ENCODE measurements at places on chromosomes 7 and 10.

- DNase-seq, result peak; percentile 11
Measured at GRCh38 chr7:140310337-140311002, 87.9 kb downstream of the SLC37A3 start.

- DNase-seq, result no peak
Measured at GRCh38 chr10:61456095-61456789, 3.1 kb upstream of the TMEM26 start.

DNA sequence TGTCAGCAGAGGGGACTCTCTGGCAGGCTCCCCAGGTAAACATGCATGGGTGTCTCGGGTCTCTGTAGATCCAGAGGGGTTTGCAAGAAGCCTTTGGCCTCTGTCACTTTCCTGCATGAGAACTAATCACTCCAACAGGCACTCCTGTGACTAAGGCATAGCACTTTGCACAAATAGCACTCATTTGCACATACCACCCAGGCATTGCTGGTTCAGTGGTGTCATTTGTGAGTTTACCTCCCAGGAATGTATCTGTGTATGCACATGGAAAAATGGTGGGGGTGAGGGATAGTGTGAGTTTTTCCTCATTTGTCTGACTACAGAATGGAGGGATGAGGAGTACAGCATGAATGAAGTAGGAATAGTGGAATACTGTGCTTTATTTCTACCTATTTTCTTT, 39.5 kb downstream of the CNNM1 start:
- no peak for DNase-seq

DNA sequence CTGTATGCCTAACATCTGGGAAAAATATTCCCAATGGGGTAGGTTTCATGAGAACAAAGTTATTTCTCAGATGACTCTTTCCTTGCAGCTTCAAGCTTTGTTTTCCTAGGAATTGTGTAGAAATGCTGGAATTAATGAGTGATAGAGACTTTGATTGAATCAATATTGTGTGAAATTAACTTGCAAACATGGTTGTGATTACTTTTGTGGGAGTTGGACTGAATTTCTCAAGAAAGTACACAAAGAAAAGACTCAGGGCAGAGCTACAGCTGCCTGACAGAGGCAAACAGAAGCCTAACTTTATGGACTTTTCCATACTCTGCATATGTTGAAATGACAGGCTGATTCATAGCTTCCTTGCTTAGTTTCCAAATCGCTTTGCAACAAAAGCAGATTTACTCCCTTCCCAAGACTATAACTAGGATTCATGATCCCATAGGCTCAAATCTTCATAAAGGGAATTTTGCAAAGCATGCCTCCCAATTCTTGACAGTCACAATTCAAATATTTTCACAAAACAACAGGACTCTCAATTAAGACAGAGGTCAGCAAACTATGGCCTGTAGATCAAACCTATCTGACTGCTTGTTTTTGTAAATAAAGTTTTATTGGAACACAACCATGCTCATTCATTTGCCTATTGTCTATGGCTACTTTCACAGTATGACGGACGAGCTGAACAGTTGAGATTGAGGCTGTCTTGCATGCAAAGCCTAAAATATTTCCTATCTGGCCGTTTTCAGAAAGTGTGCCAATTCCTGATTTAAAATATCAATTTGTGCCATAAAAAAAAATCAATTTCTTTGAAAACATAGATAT, 27.6 kb downstream of the NRP1 start:
- DNase-seq, result no peak

- DNase-seq, result no peak
Measured at GRCh38 chr10:58776568-58777318, 264.1 kb downstream of the BICC1 start.

- no peak for DNase-seq
Measured at GRCh38 chr7:112806156-112806555, 16.0 kb upstream of the TMEM168 start.

DNA sequence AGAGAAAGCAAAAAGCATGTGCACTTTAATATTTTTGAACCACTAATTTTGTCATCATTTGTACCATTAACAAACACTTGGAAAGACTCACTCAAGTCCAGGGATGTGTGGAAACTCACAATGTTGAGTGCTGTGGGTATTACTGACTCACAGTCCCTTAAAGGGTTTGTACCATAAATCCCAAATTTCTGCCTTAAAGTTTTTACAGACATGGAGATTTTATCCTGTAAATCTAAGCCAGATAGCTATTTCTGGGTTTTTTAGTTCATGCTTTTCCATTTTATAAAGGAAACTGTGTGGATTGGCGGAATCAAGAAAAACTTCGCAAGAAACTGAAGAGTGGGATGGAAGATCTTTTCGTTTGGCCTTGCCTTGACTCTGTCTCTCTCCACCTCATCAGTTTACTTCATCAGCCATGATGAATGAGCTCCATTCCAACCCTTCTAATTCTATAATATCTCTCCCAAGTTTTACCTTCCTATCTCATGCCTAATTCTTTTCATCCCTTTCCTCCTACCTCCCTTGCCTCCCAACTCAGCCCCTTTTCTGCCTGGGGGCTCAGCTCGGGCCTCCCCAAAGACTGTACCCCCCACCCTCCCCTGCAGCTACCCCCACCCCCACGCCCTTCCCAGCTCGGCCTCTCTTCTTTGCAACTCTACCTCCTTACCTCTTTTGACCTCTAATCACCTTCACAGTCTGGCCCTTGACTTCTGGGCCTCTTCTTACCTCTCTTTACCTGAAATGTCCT, 218.5 kb upstream of the MKLN1 start:
- no peak for DNase-seq

DNA sequence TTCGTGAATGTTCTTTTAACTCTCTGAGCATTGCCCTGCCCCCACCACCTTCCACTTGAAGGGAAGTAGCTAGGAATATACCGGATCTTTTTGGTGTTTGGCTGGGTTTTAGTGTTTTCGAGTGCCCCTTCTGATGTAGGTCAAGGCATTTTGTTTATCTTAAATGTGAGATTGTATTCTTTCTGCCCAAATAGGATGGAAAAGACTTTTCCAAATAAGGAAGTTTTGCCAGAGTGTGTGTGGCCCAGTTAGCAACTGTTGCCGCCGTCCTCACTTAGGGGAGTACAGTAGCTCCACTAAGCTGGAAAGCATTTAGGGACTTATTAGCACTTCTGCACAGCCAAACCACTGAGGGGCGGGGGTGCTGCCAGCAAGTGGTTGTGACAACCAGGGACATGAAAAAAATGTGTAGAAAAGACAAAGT, 29.8 kb upstream of the VCL start:
- DNase-seq, result no peak

DNA sequence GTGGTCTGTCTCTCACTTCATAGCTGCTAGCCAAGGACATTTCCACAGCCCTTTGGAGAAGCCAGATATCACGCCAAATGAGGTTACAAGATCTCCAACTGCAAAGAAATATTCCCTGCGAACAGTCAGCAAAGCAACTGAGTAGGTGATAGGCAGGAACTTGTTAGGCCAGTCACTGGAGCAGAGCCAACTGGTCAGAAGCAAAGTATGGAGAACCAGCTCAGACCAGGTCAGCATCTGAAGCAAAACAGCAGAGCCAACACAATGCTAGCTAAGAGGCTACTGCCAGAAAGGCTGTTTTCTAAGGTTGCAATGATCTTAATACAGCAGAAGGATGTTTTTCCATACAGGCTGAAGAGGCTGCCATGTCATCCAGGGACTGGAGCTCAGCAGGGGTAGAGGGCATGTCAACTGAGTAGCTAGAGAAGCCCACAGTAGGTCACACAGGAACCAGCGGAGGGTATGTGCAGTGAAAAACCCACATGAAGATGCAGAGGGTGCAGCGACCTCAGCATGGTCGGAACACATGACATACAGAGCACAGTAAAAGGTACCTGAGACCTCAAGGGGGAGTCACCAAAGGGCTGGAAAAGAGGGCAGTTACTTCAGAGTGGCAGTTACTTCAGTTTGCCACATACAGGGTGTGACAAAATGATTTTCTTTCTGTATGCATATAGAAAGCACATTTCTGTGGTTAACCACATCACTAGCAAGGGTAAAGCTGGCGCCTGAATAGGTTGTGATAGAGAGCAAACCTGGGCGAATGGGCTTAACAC, 8.9 kb downstream of the SEC31B start:
- no peak for DNase-seq

GRCh38 chr10:71395621-71396020, 1.1 kb upstream of the CDH23 start:
- DNase-seq, result no peak

DNA sequence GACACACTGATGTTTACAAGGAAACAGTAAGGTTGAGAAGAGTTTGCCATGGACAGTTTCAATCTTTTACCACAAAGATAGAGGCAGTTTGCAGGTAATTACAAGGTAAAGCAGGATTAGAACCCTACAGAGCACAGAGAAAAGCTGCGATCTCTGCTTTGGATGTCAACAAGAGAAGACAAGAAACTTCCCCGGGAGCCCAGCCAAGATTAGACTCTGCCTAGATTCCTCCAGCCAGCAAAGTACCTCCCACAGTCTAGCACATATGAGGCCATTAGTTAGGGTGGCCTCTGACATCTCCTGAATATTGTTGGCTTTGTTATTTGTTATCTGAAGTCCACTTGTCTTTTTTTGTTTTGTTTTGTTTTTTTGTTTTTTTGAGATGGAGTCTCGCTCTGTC, 178.1 kb downstream of the CALN1 start:
- no peak for DNase-seq

DNA sequence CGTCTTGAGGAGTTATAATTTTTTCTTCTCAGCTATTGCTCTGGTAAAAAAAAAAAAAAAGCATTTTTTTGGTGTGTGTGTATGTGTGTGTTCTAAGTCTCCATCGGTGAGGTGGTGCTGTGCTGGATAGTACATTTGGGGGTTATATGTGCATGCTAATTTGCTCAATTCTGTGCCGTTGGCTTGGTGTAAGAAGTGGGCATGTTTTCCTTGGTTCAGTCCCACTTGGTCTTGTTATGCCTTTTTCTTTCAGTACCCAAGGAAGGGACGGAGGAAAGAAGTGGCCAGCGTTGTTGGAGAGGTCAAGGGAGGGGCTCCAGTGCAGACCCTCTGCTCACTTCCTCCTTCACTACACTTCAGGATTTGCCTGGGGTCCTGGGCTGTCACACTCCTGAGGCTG, 20.4 kb downstream of the LRMDA start:
- DNase-seq, result no peak

DNA sequence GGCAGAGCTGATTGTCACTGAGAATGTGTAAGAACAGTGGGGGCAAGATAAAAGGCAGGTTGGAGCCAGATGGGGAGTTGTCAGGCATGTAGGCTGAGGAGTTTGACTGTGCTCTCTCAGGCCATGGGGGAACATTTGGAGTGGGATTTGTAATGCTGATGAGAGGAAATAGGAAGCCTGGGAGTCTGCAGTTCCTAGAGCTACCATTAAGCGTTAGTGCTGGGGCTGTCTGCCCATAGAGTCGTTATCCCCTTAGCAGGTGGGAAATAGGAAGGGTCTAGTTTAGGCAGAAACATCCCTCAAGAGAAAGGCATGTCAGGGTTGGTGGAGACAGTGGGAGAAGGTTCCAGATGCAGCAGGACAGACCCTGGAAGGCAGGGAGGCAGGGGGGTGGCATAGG, 75.5 kb downstream of the RPS24 start:
- DNase-seq, result no peak

Data from astrocyte of the cerebellum (primary cell).